ENCODE measurements at places on chromosomes 12 and 14. TPM values are rescaled to one million over a fixed set of nuclear protein-coding genes. Genes with fewer than 3 reads are reported as not detected.

The TMED10 gene
- total RNA-seq, result 390 TPM

The SRRM4 gene
- total RNA-seq, result 0.03 TPM

The SERPINA12 gene
- not detected for total RNA-seq

The ADAMTS20 gene
- not detected for total RNA-seq

The DPF3 gene
- total RNA-seq, result 4.5 TPM

DNA sequence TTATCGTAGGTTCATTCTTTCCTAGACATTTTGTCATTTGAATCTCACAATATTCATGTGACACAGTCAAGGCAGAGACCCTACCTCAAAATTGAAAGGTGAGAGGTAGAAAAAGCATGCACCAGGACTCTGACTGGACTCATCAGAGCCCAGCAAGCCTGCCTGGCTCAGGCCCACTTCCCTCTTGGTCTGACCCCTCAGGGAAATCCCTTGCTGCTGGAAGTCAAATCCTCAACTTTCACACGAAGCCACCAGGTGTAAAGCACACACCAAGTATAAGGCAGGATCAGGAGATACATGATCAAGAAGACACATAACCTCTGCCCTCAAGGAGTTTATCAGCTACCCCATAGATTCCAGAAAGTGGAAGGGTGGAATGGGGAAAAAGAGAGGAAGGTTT is 18.8 kb downstream of the NIN start:
- no peak for DNase-seq

GRCh38 chr14:90820958-90821357 is 4.7 kb upstream of the TTC7B start:
- DNase-seq, result no peak

DNA sequence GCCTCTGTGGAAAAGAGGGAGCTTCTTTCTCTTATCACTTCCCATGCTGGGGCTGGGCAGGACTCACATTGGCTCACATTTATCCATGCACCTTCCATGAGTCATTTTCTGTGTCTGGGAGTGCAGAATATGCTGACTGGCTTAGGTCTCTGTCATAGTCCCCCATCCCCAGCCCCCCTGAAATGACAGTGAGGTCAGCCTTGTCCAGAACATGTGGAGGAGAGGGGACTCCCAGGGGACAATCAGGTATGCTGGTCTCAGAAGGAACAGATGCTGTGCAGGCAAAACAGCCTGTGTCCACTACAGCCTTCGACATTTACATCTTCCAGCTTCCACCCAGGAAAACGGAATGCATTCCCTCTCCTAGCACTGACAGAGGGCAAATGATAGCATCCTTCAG is 35.0 kb downstream of the ADGRD1 start:
- no peak for DNase-seq

GRCh38 chr12:116879509-116880212 is 1.6 kb downstream of the HRK start:
- no peak for DNase-seq

DNA sequence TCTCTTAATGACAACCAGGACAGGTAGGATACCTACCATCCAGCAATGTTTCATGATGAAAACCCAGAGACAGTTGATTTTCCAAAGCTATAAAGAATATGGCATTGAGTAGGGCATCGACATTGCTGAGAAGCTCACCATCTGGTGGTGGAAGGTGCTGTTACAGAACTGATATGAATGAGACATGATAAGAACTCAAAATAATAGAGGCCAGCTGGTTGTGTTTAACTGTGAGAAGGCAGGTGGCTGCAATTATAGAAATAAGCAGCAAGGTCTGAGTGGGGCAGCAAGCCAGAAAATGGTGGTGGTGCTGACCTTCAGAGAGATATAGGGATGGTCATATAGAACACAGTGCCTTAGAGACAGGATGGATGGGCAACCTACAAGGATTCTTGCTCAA is 449.7 kb downstream of the BTG1 start:
- no peak for DNase-seq

DNA sequence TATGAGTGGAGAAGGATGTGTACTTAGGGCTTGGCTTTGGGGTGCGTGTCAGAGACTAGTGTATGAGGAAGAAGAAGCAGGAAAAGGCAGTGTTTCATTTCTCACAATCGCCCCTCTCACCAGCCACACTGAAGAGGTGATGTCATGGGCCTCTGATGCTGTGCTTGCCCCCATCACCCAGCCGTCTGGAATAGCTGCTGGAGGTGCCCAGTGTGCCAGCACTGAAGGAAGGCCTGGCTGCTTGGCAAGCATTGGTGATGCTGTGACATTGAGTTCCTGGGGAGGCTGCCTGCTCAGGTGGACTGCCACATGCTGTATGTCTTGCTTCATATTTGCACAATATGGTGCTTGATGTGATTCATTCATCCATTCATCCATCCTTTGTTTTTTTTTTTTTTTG is 56.2 kb downstream of the CRADD start:
- DNase-seq, result no peak

- no peak for DNase-seq
Measured at GRCh38 chr12:120720234-120720986, 5.2 kb upstream of the ACADS start.

DNA sequence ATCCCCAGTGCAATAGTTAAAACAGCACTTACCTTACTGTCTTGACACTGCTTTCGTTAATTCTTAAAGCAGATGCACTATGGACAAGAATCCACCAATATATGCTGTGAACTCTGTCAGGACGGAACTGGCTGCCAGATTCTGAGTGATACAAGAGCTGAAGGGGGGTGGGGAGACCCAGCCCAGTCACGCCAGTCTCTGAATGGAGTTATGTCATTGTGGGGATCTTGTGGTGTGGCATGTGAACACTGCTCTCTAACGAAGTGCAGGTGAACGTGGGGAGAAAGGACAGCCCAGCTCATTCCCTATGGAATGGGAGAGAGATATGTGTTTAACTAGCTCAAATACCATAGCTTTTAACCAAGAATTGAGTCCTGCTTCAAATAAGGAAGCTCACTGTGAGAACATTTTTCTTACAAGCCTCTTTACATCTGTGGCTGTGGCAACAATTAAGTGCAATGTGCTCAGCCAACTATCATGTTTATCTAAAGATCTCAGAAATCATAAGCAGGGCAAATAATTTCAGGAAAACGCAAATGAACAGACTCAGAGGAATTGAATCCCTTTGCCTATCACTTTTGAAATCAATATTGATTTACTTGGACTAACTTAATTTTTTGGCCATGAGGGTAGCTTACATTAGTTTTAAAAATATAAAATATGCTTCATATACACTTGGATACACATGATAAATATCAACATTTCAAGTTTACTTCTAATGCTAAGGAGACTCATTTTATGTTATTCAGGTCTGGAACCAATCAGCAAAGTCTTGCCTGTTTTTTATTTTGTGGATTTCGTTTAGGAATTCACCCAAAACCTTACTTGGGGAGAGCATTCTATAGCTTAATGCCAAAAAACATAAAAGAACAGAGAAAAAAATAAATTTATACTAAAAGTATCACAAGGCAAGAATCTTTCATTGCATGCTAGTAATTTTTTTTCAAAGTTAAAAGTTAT is at the start of gene LUM:
TSS of gene LUM (minus strand) at position 129 of the 960 bp plus-strand sequence. CDS start 2,515 bp downstream, outside the sequence.
- peak; percentile 20 for DNase-seq

- DNase-seq, result no peak
Measured at GRCh38 chr12:29395356-29395755, 14.4 kb upstream of the ERGIC2 start.

GRCh38 chr12:40336573-40337199 is 111.9 kb downstream of the LRRK2 start:
- DNase-seq, result no peak

- no peak for DNase-seq
Measured at GRCh38 chr14:49527221-49527620, 59.0 kb downstream of the RPS29 start.

- DNase-seq, result no peak
Measured at GRCh38 chr12:124573839-124574786, 6.7 kb upstream of the NCOR2 start.

DNA sequence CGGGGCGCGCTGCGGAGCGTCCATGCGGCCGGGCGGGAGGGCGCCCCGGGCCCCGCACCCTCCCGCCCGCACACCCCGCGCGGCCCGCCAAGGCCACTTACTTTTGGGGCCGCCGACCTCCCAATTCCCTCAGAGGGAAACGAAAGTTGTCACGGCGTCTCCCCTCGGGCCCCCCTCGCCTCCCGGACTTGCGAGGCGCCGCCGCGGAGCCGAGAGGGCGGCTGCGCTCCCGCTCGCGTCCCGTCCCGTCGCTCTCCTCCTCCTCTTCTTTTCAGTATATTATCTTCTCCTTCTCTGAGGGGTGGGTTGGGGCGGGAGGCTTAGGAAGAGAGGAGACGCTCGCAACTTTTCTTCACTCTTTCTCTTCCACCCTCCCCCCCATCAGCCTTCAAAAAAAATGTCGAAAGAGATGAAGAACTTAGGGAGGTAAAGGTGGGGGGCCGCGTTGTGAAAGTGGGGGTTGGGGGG is 613 bp downstream of the DUSP16 start:
- DNase-seq, result no peak

GRCh38 chr14:69561893-69562292 is 12.8 kb downstream of the CCDC177 start:
- DNase-seq, result no peak

DNA sequence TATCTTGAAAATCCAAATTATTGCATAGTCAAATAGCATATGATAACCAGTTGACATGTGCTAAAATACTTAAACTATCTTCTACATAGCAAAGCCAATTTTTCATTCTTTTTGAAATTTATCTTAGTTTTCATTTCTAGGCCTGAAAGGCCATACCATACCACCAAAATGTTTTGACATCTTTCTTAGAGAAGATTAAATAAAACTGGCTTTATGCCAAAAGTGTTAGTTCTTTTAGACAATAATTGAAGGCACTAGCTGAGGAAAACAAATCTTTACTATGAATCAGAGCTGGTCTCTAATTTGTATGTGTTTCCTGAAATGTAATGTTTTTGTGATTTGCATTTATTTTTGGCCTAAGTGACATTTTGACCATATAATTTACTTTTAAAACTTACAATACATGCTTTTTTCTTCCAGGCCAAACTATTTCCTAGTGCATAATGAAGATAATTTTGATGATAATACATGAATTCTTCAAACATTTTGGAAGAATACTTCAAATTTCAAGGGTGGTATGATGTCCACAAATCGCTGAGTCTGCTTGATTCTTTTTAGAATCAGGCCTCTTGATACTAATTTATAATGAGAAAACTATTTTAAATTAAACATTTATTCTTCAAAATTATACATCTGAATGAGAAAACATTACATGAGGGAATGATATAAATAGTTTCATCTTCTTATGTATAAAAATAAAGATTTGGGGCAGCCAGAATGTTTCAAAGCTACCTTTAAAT is 6.5 kb upstream of the KCNMB4 start:
- no peak for DNase-seq

GRCh38 chr12:55420307-55420962 is 5.6 kb upstream of the OR6C76 start:
- DNase-seq, result no peak
